ENCODE measurements at places on chromosomes 3 and 15. TPM values are rescaled to one million over a fixed set of nuclear protein-coding genes. Genes with fewer than 3 reads are reported as not detected.

PLIN1 gene
- total RNA-seq = 0.53 TPM

TMCO5A gene
- not detected for total RNA-seq

NEIL1 gene
- under 0.01 TPM for total RNA-seq

ATP10A gene
- not detected for total RNA-seq

SLC2A2 gene
- total RNA-seq = not detected

ASB14 gene
- not detected for total RNA-seq

SPTBN5 gene
- 0.18 TPM for total RNA-seq

ISLR gene
- 136 TPM for total RNA-seq

RGMA gene
- under 0.01 TPM for total RNA-seq

KLHL40 gene
- total RNA-seq = not detected

LSAMP gene
- total RNA-seq = 0.18 TPM

MEIS2 gene
- total RNA-seq = 65.4 TPM

SLC22A14 gene
- not detected for total RNA-seq

PTH1R gene
- total RNA-seq = 1.6 TPM

DPP8 gene
- total RNA-seq = 13.3 TPM

C2CD4B gene
- not detected for total RNA-seq

GOLGA8O gene
- not detected for total RNA-seq

LIPH gene
- under 0.01 TPM for total RNA-seq

PLA2G4B gene
- total RNA-seq = 1.4 TPM

Data from myometrial cell (primary cell).